ENCODE measurements at places on chromosomes 11 and 22. TPM values are rescaled to one million over a fixed set of nuclear protein-coding genes. Genes with fewer than 3 reads are reported as not detected.

DNA sequence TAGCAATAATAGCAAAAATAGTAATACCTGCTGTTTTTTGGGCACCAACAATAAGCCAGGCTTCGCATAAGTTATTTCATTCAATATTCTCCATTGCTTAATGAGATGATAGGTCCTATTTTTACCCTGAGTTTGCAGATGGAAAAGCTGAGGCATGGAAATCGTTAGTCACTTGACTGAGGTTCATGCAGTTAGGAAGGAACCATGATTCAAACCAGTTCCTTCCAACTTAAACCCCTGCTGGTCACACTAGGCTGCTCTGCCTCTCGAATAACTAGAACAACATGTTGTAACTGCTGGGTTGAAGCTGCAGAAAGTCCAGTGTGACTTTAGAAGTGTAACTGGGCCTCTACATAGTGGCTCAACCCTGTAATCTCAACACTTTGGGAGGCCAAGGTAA lies 69.3 kb downstream of the SEZ6L start:
- no peak for DNase-seq

- no peak for DNase-seq
Observed at GRCh38 chr22:37141971-37142370, 7.7 kb downstream of the IL2RB start.

- no peak for DNase-seq
Observed at GRCh38 chr22:28630177-28630574, 49.5 kb downstream of the TTC28 start.

- DNase-seq, result no peak
Observed at GRCh38 chr11:33543823-33544222, 156.8 kb downstream of the C11orf91 start.

Gene STIP1
- 200 TPM for total RNA-seq

Gene PGA5
- 0.79 TPM for total RNA-seq

Measured in astrocyte (in vitro differentiated cells and primary cell).